Natural killer cell (primary cell): ENCODE measurements at places on chromosomes 13 and 19. TPM values are rescaled to one million over a fixed set of nuclear protein-coding genes. Genes with fewer than 3 reads are reported as not detected.

Gene SGCG
- not detected for total RNA-seq

GRCh38 chr13:112115403-112116091 lies 48.6 kb downstream of the SOX1 start:
- no peak for DNase-seq
- H3K27me3 ChIP-seq, result no peaks in the 10 kb centered on the region
- no peak overlapping the region for H3K27ac ChIP-seq
- H3K4me1 ChIP-seq, result no peaks in the 10 kb centered on the region

DNA sequence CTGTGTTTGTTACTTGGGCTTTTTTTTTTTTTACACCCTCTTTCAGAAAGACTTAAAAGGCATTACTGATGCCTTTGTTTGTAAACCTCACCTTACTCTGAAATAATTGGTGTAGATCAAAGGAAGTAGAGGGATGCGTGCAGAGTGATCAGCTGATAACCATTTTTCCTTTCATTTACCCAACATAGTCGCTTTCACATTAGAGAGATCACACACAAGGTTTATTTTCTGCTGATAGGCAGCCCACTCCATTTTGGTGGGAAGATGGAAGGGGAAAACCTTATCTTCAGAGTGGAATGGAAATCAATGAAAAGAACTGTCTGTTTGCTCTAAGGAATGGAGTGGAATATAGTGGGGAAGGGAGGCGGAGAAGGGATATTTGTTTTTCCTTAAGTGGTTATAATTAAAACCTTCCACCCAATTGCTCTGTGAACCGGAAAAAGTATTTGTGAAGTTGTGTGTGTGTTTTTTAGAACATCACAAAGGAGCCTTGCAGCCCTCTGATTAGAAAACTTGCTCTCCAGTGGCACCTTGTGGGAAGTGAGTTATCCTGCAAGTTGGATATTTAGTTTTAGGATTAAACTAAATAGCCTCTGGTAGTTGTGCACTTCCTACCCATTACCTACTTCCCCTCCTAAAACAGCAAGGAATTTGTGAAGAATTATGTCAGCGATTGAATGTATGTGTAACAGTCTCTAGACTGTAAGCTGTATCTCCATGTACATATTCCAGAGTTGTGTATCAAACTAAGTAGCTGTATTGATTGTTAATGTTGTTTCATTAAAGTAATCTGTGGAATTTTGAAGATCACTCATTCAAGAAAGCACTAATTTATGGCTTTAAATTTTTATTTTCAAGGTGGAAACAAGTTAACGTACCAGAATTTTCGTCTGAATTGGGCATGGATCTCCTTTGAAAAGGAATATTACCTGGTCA lies 76.8 kb downstream of the FREM2 start:
- no peaks in the 10 kb centered on the region for H3K4me1 ChIP-seq
- no peak for DNase-seq
- no peak overlapping the region for H3K4me3 ChIP-seq
- H3K36me3 ChIP-seq, result no peaks in the 10 kb centered on the region

Gene CGB8
- not detected for total RNA-seq

DNA sequence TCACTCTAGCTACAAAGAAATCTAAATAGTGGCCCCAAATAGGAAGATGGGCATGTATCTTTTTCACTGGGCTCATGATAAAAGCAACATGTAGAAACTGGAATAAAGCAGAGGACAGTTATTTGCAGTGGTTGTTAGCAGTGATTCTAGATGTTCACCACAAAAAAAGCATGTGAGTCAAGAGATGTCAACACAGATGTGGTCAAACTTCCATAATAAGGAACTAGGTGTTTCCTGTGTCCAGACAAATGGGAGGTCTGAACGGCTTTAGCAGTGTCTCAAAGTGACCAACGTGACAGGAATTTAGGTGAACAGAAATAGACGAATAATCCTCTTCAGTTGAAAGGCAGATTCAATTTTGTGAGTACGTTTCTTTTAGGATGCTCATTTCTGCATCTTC lies 162.7 kb downstream of the TBC1D4 start:
- no peaks in the 10 kb centered on the region for H3K4me1 ChIP-seq
- H3K27ac ChIP-seq, result no peak overlapping the region
- H3K27me3 ChIP-seq, result no peaks in the 10 kb centered on the region
- no peak overlapping the region for H3K4me3 ChIP-seq
- DNase-seq, result no peak
- no peaks in the 10 kb centered on the region for H3K36me3 ChIP-seq

GRCh38 chr19:13585512-13585911 lies 79.2 kb upstream of the CACNA1A start:
- H3K27ac ChIP-seq, result no peak overlapping the region
- no peak overlapping the region for H3K4me3 ChIP-seq
- no peaks in the 10 kb centered on the region for H3K36me3 ChIP-seq
- peaks cover 2% of the 10 kb centered on the region for H3K27me3 ChIP-seq
- DNase-seq, result no peak

DNA sequence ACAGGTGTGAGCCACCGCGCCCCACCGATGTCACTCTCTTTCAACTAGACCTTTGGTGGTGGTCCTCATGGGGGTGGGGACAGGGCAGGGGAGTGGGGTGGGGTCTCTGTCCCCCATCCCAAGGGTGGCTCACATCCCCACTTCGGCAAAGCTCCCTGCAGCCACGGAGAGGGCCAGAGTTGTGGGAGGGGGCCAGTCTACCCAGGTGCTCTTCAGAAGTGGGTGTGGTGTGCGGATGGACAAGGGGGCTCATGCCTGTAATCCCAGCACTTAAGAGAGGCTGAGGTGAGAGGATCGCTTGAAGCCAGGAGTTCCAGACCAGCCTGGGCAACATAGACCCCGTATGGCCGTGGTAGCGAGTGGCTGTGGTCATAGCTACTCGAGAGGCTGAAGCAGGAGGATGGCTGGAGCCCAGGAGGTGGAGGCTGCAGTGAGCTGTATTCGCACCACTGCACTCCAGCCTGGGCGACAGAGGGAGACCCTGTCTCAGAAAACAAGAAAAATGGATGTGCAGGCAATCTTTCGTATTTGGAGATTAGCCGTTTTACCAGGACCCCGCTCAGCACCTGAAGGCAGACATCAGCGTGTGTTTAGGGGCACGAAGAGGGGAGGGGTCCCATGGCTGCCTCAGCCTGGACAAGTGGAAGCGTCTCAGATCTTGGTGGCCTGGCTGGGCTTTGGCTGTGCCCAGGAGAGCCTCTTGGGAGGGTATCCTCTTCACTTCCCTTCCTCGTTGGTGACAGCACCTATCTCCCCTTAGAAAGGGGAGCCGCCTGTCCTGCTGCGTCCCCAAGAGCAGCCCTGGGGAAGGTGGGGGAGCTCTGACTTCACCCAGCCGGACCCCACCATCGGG lies 846 bp downstream of the TGFBR3L start:
- DNase-seq, result no peak
- no peak overlapping the region for H3K4me3 ChIP-seq
- no peak overlapping the region for H3K27ac ChIP-seq
- H3K4me1 ChIP-seq, result peaks cover 41% of the 10 kb centered on the region

- H3K27ac ChIP-seq, result no peak overlapping the region
- DNase-seq, result no peak
Measured at GRCh38 chr19:42693760-42694350, 46.4 kb downstream of the PSG3 start.

Gene DAZAP1
- total RNA-seq, result 207 TPM

GRCh38 chr19:11887234-11887610 lies 360 bp upstream of the ZNF69 start:
- H3K36me3 ChIP-seq, result no peaks in the 10 kb centered on the region
- DNase-seq, result no peak
- H3K27ac ChIP-seq, result no peak overlapping the region
- H3K4me3 ChIP-seq, result peak overlapping the region; percentile 66

- no peak overlapping the region for H3K4me3 ChIP-seq
- no peak for DNase-seq
- H3K27me3 ChIP-seq, result no peaks in the 10 kb centered on the region
- H3K4me1 ChIP-seq, result no peaks in the 10 kb centered on the region
Measured at GRCh38 chr19:3655402-3656072, 28.9 kb upstream of the CACTIN start.

Gene SEMA6B
- total RNA-seq, result not detected

DNA sequence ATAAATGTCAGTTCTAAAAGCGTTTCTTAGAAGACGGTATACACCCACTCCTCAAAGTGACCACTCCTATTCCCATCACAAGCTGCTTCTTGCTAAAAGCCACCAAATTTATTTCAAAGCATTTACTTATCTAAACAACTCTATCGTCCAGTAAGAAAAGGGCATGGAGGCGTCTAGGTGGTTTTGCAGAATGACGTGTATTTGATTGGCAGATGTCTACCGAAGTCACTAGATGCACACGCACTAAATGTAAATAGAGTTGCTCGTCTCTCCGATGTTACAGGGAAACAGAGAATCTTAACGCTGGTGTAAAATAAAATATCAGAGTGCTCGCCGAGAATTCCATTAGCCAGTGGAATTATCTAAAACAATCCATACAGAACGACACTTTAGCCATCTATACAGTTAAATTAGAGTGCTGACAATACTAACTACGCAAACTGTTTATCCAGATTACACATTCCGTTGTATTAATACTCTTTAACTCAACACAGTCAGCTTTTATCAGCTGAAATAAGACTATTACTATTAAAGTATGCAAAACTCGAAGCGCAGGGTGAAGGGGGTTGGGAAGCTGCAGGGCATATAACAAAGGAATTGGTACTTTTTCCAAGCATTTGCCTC lies 1.9 kb downstream of the KLF12 start:
- H3K36me3 ChIP-seq, result no peaks in the 10 kb centered on the region
- H3K27ac ChIP-seq, result peak overlapping the region; percentile 99
- no peaks in the 10 kb centered on the region for H3K27me3 ChIP-seq
- H3K4me1 ChIP-seq, result peaks cover 37% of the 10 kb centered on the region
- H3K4me3 ChIP-seq, result peak overlapping the region; percentile 73

DNA sequence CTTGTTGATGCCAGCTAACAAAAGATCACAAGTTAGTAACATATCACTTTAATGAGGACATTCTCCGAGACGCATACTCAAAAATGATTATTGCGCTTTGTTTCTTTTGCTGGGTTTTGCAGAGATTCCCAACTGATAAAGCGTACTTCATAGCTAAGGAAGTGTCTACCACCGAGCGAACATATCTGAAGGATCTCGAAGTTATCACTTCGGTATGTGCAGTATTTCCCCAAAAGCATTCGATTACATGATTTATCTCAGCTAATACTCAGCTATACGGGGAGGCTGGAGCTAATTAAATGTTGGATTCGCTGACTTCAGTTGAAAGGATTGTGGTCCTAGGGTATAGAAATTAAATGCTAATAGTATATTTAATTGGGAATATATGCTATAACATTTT lies 166.3 kb downstream of the STK24 start:
- H3K27me3 ChIP-seq, result peaks cover 2% of the 10 kb centered on the region
- DNase-seq, result no peak
- no peaks in the 10 kb centered on the region for H3K36me3 ChIP-seq
- no peak overlapping the region for H3K27ac ChIP-seq
- no peak overlapping the region for H3K4me3 ChIP-seq

Gene TMPRSS9
- total RNA-seq, result not detected

GRCh38 chr19:44813070-44813840 lies 4.4 kb downstream of the BCAM start:
- no peak overlapping the region for H3K4me3 ChIP-seq
- H3K4me1 ChIP-seq, result peaks cover 11% of the 10 kb centered on the region
- H3K36me3 ChIP-seq, result no peaks in the 10 kb centered on the region
- no peak for DNase-seq
- peaks cover 8% of the 10 kb centered on the region for H3K27me3 ChIP-seq

Gene ERVV-1
- total RNA-seq, result not detected

DNA sequence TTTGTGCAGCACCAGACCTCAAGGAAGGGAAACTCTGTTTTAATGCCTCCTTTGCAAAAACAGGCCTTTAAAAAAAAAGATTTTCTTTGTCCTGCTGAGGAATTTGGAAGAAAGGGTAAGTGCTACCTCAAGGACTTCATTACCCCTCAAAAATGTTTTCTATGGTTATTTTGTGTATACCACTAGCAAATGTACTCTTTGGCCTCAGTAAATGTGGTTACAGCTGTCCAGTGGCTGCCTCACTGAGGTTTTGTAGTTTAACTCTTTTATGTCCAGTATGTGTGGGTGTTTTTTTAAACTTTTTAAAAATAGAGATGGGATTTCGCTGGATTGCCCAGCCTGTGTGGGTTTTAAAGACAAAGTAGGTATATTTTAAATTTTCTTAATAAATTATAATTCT lies 42.2 kb upstream of the TSC22D1 start:
- H3K4me1 ChIP-seq, result no peaks in the 10 kb centered on the region
- DNase-seq, result no peak
- no peaks in the 10 kb centered on the region for H3K36me3 ChIP-seq
- no peak overlapping the region for H3K4me3 ChIP-seq

DNA sequence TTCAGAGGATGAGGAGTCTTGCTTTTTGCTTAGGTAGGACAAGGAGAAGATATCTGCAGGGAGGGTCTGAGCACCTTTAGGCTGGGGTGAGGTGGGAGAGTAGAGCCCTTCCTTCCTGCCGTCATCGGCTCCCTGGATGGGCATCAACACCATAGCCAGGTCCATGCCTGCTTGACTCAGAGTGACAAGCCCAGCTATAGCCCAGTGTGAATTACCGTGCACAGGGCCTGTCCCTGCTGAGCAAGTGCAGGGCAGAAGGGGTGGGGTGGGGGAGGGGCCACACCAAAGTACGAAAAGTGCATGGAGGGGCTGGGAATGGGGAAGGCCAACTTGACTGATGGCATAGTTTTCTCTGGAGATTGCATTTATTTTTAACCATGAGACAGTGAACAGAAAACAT lies 30.3 kb upstream of the RNF113B start:
- H3K4me1 ChIP-seq, result no peaks in the 10 kb centered on the region
- DNase-seq, result no peak
- no peak overlapping the region for H3K4me3 ChIP-seq
- no peak overlapping the region for H3K27ac ChIP-seq
- no peaks in the 10 kb centered on the region for H3K36me3 ChIP-seq

Gene TUBA3C
- not detected for total RNA-seq

- peak; percentile 55 for DNase-seq
- no peaks in the 10 kb centered on the region for H3K27me3 ChIP-seq
- H3K4me3 ChIP-seq, result peak overlapping the region; percentile 75
- no peaks in the 10 kb centered on the region for H3K36me3 ChIP-seq
- H3K27ac ChIP-seq, result peak overlapping the region; percentile 62
Measured at GRCh38 chr19:53158119-53158656, 665 bp downstream of the ZNF347 start.

DNA sequence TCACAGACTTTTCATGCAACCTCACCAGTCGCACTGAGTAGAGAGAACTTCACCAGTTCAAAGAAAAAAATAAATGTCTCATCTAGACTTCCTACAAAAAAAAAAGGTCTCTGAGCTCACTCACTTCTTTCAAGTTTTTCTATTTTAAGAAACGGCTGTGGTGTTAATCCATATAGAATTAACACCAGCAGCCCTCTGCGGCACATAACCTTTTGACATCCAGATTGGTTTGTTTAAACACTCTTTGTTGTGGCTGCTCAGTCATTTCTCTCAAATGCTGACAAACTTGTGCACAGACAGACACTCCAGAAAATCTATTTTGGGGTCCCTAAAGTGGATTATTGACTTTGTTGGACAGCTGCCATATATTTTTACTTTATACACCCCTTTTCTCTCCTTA lies 874.9 kb downstream of the EFNB2 start:
- DNase-seq, result no peak
- H3K36me3 ChIP-seq, result no peaks in the 10 kb centered on the region
- H3K4me3 ChIP-seq, result no peak overlapping the region
- H3K27me3 ChIP-seq, result no peaks in the 10 kb centered on the region
- H3K4me1 ChIP-seq, result no peaks in the 10 kb centered on the region
